ENCODE measurements at places on chromosomes 4 and X.
A peak's percentile ranks its signal among the peaks of the same experiment; 100 is the strongest.

DNA sequence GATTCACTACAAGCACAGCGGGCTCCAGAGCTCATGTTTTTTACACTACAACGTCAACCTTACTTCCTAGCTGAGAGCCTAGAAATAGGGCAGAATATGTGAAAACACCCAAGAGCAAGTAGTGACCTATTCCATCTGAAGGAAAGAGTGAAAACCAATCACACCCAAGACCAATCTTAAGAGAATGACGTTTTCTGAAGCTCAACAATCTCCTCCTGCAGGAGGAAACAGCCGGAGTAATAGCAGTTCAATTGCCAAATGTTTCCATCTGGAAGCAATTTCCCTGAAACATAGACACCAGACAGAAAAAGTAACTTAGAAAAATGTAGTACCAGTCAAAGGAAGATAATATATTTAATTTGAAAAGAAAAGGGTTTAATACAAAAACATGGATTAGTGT, 142.4 kb downstream of the ANXA5 start:
- no peak for DNase-seq

- no peak for DNase-seq
Observed at GRCh38 chr4:3700736-3701135, 65.4 kb upstream of the ADRA2C start.

DNA sequence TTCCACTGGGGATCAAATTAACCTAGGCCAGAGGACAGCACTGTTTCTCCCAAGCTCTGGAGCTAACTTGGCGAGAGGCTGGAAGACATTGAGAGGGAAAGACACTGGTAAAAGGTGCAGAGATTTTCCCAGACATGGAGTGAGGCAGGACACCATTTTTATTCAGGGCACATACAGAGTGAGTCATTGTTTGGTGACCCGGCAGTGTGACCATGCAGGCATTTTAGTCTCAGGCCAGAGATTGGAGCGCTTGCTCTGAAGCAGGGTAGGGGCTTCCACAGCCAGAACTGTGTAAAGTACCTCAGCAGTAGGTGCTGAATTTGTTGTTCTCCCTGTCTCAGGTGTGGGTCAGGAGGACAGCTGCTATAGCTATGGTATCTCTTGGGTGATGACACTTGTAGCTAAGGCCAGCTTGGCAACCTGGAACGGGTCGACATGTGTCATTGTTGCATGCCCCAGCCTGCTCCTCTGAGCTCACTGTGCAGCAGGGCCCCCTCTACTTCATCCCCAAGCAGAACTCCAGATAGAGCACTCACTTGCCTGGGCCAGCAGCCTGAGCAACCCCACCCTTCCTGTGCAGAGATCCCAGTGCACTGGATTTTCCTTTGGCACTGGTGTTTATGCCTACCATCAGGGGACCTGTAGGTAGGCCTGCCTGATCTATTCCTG, 79.8 kb upstream of the ATP8A1 start:
- no peak for DNase-seq

- DNase-seq = peak; percentile 7
Observed at GRCh38 chr4:141246243-141246642, 25.5 kb downstream of the ZNF330 start.

GRCh38 chrX:10709276-10709675, 88.9 kb upstream of the MID1 start:
- DNase-seq = no peak

GRCh38 chrX:108001218-108001814, 19.1 kb upstream of the TEX13B start:
- DNase-seq = no peak

- no peak for DNase-seq
Observed at GRCh38 chr4:177367336-177367735, 57.7 kb downstream of the NEIL3 start.

- no peak for DNase-seq
Observed at GRCh38 chr4:82225030-82225429, 148.8 kb downstream of the HNRNPD start.

GRCh38 chrX:136318156-136318555, 17.4 kb downstream of the ADGRG4 start:
- DNase-seq = no peak

- DNase-seq = no peak
Observed at GRCh38 chr4:20645236-20645635, 55.0 kb upstream of the PACRGL start.

DNA sequence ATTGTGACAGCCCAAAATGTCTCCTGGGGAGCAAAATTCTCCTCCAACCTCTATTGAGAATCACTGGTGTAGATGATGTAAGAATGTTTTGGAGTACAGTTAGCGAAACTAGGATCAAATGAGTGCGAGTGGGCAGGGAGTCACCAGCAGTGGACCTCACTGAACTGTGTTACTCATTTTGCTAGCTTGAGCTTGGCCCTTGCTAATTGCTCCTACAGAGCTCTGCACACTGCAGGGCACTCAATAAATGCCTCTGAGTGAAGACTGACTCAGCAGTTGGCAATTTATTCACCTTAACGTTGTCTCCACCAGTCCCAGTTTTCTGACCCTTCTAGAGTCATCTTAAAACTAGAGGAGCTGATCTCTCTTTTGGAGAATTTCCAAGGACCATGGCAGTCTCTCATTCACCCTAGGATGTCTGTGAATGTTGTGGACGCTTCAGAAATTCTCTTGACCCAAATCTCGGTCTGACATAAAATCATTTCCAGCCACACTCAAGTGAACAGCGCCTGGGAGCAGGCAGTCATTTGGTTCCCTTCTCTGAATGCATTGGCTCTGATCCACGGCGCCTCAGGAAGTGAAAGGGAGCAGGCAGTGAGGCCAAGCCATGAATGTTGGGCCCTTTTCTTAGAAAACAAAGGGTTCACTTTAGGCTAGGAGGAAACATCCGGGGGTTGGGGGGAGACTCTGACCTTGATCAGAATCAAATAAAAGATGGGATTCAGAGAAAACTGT, 148.1 kb downstream of the NWD2 start:
- no peak for DNase-seq

- DNase-seq = no peak
Observed at GRCh38 chrX:66717926-66718325, 79.0 kb upstream of the EDA2R start.

GRCh38 chr4:122814426-122814825, 12.2 kb upstream of the FGF2 start:
- no peak for DNase-seq
